ENCODE measurements at places on chromosomes 16 and 17. TPM values are rescaled to one million over a fixed set of nuclear protein-coding genes. Genes with fewer than 3 reads are reported as not detected.

DNA sequence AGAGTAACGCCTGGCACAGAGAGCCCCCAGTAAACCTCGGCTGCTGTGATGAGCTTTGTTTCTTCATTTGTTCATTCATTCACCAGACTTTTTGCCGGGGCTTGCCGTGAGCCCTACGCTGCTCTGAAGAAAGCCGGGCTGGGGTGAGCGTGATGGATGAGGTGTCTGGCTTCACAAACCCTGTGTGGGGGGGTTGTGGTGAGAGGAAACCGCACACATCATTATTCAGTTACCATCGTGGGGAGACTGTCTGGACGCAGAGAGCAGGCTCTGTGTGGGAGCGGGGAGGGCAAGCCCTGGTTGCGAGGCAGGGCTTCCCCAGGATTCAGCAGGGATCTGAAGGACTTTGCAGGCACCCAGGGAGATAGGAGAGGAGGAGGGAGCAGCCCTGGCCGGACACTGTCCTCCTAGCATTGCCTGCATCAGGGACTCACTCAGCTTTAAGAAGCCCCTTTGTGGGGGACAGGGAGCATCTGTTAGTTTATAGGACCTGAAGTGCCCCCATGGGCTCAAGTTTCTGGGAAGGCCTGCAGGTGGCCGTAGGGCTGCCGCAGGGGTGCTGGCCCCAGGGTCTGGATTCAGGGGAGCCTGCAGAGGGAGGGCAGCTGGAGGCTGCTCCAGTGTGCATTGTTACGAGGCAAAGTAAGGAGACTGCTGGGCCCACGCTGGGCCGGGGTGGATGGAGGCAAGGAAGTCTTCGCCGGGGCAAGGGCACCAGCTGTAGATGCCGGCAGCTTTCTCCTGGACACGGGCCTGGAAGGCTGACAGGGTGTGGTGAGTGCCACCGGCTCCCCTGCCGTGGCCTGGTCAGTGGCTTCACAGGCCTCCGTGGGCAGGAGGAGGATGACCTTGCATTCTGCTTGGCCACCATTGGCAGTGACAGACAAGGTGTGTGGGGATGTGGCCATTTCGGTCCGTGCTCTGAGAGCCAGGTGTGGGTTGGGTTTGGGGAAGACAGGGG lies 334.5 kb downstream of the SEC14L1 start:
- no peak for DNase-seq

GRCh38 chr17:68255731-68256538 lies 8.1 kb downstream of the AMZ2 start:
- no peak for DNase-seq

Gene TMEM238L
- total RNA-seq = not detected

Gene SLC35G6
- not detected for total RNA-seq

Gene SETD6
- total RNA-seq = 40.5 TPM

- no peak for DNase-seq
These were observed 37.7 kb downstream of the SLC7A5 start for GRCh38 chr16:87831421-87832136.

Gene PDP2
- total RNA-seq = 36.5 TPM

GRCh38 chr17:82845163-82845807 lies 5.5 kb upstream of the ZNF750 start:
- DNase-seq = no peak

DNA sequence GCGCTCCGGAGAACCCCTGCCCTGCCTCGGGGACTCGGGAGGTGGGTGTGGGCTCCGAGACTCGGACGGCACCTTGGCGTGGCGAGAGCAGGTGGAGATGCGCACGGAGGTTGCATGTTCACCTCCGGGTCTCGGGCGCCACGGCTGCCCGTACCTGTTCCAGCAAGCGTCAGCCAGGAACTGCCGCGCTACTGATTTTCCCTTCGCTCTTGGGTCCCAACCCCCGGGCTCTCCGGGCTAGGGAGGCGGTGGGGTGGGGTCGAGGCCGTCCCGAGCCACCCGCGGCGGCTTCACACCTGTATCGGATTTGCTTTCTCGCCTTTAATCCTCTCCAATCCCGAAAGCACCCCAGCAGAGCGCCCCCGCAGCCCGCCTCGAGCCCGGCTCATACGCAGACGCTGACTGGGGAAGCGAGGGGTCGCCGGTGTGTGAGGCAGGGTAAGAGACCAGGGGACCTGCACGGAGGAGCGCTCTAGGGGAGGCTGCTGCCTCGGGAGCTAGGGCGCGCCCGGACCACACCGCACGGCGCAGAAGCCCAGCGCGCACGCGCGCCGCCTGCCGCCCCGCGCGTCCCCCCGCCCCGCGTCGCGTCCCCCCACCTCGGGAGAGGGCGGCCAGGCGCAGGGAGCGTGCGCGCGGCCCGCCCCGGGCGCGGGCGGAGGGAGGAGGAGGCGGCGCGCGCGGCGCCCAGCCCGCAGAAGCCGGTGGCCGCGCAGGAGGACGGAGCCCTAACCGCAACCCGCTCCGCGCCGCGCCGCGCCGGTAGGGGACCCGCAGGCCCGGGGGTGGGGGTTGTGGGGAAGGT lies at the start of gene DUSP14:
TSS of gene DUSP14 (plus strand) at position 695 of the 805 bp plus-strand sequence. CDS start 22,382 bp downstream, outside the sequence.
- no peak for DNase-seq
